Stimulated activated CD8-positive, alpha-beta memory T cell treated with anti-CD3 and anti-CD28 coated beads, Interleukin-15, amount 100 ng/mL, for 4 hours (primary cell): ENCODE measurements at places on chromosomes 6 and 20.

- DNase-seq = no peak
Observed at GRCh38 chr6:156776470-156776839, 723 bp upstream of the ARID1B start.

DNA sequence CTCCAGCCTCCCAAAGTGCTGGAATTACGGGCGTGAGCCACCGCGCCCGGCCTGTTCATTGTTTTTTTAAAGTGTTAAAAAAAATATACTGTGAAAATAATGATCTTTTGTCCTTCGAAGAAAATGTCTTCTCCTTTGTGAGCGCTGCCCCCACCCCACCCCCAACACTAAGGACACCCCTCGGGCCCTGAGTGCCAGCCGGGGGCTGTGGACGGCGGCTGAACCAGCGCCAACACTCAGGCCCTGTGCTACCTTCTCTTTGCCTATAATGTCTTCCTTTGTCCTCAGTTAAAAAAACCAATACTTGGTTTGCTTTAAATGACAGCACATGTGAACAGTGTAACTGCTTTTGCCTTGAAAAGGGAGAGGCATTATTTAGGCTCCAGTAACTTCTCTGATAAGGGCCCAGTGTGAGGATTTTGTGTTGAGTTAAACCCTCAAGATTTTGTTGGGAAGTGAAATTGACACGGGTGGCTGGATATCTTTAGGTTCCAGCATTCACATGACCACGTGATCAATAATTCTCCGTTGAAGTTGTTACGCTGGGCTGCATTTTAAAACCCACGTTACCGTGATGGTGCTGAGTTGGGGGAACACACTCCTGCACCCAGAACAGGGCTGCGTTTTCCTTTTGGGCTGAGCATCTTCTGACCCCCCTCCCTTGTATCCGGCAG, 9.5 kb upstream of the ADRM1 start:
- DNase-seq = no peak

DNA sequence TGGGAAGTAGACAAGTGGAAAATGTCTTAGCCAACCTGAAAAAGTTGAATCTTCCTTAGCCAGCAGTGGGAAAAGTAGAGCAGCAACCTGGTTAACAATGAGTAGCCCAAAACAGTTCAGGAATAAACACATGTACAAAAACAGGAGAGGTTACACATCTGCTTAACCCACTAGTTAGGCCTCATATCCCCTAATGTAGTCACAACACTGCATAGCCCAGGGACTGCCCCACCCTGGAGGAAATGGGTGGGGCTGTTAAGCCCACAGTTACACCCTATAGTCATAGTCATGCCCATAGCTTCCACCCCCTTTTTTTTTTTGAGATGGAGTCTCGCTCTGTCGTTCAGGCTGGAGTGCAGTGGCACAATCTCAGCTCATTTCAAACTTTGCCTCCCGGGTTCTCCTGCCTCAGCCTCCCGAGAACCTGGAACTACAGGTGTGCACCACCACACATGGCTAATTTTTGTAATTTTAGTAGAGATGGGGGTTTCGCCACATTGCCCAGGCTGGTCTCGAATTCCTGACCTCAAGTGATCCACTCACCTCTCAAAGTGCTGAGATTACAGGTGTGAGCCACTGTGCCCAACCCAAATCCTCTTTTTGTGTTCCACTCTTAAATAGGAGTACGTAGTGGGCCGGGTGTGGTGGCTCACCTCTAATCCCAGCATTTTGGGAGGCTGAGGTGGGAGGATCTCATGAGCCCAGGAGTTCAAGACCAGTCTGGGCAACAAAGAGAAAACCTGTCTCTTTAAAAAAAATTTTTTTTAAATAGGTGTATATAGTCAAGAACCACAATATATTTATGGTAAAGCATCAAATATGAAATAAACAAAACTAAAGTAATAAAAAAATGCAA, 24.5 kb downstream of the ILRUN start:
- peak; percentile 51 for DNase-seq

DNA sequence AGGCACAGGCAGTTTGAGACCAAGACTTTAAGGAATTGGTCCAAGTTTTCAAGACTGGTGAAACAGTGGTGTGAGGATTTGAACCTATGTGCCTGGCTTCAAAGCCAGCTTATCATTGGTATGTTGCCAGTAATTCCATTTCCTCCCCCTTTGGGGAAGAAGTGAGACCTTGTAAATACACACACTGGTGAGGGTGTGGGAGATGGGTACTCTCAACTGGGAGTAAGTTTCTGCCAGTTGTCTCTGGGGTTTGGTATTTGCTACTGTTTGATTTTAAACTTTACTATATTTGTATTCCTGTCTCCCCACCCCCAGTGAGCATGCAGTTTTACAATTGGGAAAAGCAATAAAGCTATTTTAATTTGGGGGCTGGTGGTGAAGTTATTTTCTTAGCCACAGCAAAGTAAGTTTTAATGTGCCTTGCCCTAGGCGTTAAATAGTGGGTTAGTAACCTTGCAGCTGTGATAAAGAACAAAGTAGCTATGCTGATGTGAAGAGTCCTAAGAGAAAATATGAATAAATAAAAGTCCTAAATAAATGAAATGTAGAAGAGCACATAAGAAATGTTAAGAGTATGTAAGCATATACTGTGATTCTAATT, 31.0 kb downstream of the SNX9 start:
- no peak for DNase-seq

DNA sequence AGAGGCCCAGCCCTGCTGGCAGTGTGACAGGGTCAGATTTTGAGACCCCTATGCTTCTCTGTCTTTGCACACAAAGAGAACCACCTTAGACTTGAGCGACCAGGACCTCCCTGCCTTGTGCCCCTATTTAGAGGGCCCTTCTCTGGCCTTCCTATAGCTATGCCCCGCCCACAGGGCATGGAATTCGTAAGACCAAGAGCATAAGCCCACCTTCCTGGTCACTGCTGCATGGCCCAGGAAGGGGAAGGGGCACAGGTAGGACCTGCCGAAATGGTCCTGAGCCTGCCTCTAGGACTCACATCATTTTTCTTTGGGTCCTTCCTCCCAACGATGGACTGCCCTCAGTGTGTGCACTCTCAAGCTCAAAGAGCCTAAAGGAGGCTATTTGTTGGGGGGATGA, 65.1 kb upstream of the SRSF6 start:
- no peak for DNase-seq

GRCh38 chr6:25012657-25013056, 76.9 kb upstream of the RIPOR2 start:
- DNase-seq = no peak

DNA sequence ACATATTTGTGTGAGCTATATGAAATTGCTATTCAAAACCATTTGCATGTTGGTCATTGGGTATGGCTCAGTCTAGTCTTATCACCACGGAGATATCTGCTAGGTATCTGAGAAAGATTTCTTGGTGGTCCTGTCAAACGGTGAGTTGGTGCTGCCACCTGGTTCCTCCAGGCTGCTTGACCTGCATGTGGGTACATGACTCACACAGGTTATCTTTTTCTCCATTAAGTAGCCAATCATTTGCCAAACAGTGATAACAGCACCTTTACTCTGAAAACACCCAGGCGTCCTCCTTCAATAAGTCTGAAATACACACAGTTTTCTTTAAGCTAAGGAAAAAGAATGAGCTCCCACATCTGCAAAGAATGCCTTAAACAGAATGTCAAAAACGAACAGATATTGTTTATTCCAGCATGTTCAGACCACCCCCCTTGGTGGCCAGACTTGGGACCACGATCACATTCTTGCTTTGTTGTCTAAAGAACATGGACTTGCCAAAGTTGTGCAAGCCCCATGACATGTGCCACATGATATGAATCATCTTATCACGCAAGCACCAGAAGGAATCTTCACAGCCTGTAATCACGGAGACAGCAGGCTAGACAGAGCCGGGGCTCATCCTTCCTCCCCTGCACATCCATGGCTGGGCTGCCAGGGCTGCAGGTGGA, 200.7 kb upstream of the THBS2 start:
- DNase-seq = no peak

- no peak for DNase-seq
Observed at GRCh38 chr6:155404937-155405336, 50.7 kb downstream of the NOX3 start.

DNA sequence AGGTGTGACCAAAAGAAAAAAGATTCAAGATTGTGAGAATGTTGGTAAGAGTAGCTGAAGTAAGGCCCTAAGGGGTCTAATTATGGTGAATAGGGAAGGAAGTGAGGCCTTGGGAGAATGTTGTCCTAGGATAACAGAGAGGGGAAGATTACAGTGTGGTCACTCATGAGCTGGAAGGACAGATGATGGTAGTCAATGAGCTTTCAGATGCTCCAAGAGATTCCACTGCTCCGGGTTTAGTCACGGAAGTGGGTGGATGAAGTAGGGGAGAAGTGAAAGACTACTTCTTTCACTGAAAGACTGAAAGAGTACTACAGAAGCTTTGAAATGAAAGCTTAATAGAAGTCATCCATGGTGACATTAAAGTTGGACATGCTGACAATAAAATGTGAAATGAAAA, 108.5 kb downstream of the MMS22L start:
- DNase-seq = no peak

- DNase-seq = no peak
Observed at GRCh38 chr20:25309395-25310267, 61.7 kb downstream of the PYGB start.

- no peak for DNase-seq
Observed at GRCh38 chr6:137685798-137686375, 181.2 kb upstream of the TNFAIP3 start.

GRCh38 chr20:58645412-58645968, 5.6 kb upstream of the STX16 start:
- DNase-seq = no peak

- DNase-seq = no peak
Observed at GRCh38 chr20:54454982-54455381, 20.4 kb upstream of the DOK5 start.
